ENCODE measurements at places on chromosomes 2 and 18. TPM values are rescaled to one million over a fixed set of nuclear protein-coding genes. Genes with fewer than 3 reads are reported as not detected.

TXNDC2 gene
- total RNA-seq = not detected

CDH7 gene
- 2.0 TPM for total RNA-seq

VIL1 gene
- total RNA-seq = 9.2 TPM

SP140L gene
- total RNA-seq = 1.7 TPM

GPR39 gene
- 1.0 TPM for total RNA-seq

ALLC gene
- total RNA-seq = not detected

UGT1A4 gene
- total RNA-seq = not detected

STK39 gene
- total RNA-seq = 16.9 TPM

UPP2 gene
- total RNA-seq = not detected

LHCGR gene
- 0.45 TPM for total RNA-seq

SCN9A gene
- total RNA-seq = 8.8 TPM

WDR35 gene
- 24.2 TPM for total RNA-seq

DNA sequence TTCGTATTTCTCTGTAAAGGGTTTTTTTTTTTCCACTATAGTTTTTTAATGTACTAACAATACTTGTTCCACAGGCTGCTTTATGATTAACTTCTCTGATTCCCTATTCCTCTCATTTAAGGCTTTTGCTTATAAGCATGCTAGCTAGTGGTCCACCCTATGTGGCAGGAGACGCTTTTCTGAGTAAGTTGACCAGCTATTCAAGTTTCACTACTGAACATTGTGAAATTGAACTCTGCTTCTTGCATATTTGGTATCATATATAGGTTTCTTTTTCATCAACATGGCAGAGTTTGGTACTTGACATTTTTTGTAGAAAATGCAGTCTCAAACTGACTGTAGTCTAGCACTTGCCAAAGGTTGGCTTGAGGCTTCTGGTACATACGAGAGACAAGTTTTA, 74.2 kb downstream of the OTX1 start:
- DNase-seq = no peak

DNA sequence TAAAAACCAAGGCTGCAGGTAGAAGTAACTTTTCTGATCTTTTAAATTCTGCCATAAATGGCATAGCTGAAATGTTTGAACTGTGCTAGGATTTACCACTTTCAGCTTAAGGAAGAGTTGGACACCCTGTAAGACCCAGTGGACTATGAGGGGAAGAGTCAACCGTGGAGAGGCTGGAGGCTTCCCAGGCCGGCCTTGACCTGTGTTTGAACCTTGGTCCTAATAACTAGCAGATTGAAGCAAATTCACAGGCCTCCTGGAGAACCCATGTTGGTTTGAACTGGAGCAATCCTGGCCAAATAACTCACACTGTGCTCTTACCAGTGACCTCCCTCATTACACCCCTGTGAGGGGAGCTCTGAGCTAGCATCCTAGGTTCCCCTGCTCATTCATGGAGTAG, 87.2 kb upstream of the ALPP start:
- DNase-seq = no peak

DNA sequence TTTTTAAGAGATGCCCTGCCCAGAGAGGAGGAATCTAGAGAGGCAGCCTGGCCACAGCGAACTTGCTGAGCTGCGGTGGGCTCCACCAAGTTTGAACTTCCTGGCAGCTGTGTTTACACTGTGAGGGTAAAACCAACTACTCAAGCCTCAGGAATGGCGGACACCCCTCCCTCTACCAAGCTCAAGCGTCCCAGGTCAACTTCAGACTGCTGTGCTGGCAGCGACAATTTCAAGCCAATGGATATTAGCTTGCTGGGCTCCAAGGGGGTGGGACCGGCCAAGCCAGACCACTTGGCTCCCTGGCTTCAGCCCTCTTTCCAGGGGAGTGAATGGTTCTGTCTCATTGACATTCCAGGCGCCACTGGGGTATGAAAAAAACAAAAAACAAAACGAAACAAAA, 289.4 kb downstream of the KCNS3 start:
- DNase-seq = no peak

- DNase-seq = no peak
Measured at GRCh38 chr18:68466672-68467071, 248.2 kb downstream of the TMX3 start.

DNA sequence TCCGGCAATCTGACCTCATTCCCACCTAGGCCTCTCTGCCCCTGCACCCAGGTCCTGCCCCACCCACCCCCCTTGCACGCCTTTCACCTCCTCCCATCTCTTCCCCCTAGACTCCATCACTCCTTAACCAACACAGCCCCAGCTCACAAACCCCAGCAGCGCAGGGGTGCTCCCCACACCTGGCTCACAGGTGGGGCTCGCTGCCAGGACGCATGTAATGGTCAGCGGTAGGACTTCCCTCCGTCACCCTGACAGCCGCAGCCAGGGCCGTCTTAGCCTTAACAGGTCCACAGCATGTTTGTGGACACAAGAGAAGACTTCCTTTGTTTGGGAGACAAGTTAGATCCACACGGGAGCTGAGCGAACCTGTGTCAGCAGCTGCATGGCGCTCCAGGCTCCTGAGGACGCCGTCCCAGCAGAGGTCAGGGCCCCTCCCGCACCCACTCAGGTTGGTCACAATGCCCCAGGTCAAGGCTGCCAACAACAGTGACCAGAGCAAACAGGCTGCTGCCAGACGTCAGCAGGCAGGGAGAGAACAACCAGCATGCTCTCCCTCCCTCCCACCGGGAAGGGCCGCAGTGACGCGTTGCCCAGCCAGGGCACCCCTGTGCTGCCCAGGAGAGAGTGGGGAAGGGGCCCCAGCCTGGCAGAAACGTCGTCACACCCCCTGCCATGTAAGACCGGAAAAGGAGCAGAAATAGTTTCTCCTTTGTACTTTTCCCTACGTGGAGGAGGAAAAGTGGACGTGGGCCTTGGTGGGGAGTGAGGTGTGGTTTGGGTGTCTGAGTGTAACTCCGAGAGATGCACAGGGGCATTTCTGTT, 68.0 kb downstream of the PXDN start:
- DNase-seq = no peak

DNA sequence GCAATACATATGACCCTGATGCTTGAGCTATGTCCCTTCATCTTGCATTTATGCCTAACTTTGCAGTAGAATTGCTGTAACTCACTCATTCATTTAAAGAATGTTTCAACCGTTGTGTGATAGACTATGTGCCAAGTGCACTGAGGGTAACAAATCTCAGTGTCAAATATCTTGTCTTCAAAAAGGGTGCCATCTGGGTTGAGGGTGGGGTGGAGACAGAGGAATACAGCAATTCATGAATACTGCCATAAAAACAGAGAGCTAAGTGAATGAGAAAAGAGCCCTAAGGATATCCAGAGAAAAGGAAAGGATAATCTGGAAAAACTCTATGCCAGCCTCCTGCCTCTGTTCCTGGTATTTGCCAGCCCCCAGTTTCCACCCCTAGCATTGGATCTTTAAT, 1534.4 kb upstream of the PIK3C3 start:
- no peak for DNase-seq

- DNase-seq = no peak
Measured at GRCh38 chr2:45506756-45507155, 104.3 kb downstream of the SRBD1 start.

GRCh38 chr18:666177-666576, 8.7 kb downstream of the TYMS start:
- peak; percentile 61 for DNase-seq

- DNase-seq = no peak
Measured at GRCh38 chr2:159550231-159550630, 66.1 kb downstream of the BAZ2B start.

DNA sequence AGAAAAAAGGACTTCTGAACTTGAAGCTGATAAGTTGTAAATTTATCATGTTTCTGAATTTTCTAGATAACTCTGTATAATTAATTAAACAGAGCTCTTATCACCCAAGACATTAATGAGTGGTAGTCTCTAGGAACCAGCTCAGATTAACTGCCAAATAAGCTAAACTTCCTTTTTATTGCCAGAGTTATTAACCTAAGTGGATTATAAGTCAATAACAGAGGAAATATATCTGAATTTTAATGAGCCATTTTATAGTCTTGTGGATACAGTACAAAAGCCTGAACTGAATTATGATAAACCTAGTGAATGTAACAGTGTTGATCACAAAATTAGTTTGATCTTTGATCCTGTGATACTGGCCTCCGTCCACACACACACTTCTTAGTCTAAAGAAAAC, 111.5 kb downstream of the COMMD1 start:
- no peak for DNase-seq

DNA sequence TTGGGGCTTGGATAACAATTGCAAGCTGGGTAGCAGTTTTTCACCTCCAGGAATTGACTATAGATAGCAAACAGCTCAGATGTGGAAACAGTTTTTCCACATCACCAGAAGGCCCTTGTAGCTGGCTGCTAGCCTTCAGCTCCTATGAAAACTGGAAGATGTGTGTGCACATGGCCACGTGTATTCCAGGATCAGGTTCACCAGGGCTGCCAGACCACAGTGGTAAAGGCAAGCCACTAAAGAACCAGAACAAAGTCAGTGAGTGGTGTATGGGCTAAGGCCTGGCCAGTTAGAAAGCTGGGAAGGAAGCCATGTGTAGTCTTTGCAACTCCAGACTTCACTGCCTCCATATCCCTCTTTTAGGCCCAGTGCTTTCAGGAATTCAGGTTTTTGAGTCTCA, 12.9 kb downstream of the LRRTM1 start:
- DNase-seq = no peak

DNA sequence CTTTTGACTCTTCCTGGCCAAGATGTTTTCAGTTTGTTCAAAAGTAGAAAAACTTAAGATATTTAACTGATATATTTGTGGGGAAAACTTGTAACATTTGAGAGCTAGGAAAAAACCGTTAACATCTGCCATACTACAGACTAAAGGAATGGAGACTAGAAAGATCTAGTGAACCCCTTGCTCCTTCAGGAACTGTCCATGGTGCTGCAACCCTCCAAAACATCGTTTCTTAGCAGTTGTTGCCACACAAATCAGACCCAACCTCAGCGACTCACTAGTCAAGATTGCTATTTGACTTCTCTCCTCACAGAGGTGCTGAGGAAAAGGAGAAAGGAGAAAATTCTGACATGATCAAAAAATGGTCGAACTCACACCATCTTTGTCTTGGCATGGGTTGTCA, 393.8 kb upstream of the LYPD1 start:
- DNase-seq = peak; percentile 87

DNA sequence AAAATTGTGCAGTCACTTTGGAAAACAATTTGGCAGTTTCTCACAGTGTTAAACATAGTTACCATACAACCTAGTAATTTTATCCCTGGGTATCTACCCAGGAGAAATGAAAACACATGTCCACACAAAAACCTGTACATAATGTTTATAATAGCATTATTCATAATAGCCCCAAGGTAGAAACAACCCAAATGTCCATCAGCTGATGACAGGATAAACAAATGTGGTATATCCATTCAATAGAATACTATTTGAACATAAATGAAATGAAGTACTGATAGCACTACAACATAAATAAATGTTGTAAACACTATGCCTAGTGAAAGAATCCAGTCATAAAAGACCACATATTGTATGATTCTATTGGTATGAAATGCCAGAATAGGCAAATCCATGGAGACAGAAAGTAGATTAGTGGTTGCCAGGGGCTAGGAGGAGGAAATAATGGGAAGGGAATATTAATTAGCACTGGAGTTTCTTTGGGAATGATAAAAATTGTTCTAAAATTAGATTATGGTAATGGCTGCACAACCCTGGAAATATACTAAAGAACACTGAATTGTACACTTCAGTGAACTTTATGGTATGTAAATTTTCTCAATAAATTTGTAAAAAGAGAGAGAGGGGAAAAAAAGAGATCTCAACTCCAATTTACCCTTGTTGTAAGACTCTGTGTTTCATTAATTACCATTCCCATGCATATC, 20.8 kb upstream of the VIT start:
- DNase-seq = no peak

DNA sequence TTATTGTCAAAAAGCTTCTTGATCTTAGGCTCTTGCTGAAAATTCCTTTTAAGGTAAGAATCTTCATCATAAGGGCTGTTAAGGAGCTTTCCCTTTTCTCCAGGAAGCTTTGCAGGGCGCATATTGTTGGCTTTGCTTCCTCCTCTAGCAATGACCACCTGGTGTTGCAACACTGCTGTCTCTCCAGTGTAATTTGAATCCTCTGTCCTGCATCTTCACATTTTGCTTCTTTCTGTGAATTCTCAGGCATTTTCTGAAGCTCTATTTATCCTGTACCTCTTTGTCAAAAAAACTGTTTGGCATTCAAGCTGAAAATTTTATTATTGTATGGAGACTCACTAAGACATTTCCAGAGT, 533.1 kb upstream of the CHAC2 start:
- peak; percentile 79 for DNase-seq

DNA sequence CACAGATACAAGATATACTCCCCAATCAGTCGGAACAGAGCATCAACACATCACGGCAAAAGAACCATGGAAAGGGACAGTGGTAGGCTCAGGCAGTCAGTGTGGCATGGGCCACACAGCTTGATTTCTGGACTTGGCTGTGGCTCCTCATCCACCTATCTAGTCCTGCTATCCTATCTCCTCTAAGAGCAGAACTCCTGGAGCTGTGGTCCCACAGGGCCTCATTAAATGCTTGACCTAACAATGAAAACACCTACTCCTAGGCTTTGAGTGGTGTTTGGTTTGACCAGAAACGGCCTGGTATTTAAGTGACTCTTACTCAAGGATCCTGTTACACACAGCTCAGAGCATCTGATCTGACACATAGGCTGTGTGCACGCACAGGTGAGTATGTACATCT, 33.6 kb upstream of the SMAD2 start:
- no peak for DNase-seq

DNA sequence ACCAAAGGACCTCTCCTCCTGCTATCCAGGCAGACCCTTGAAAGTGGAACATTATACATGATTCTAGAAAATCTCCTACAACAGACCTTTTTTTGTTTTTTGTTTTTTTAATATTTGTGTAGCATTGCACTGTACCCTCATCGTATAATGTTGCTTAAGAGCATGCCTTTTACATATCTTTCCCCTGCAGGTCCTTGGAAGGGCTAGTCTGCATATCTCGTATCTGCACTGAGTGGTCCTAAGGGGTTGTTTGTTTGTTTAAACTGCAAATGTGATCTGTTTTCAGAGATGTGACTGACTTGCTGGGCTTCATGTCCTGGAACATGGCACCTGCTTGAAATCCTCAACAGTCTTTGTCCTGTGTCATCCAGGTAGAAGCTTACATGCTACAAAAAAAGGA, 204.1 kb downstream of the FAM210A start:
- no peak for DNase-seq

Data from GM23338 (cell line).